ENCODE measurements at places on chromosomes 16 and 17. TPM values are rescaled to one million over a fixed set of nuclear protein-coding genes. Genes with fewer than 3 reads are reported as not detected.
A peak's percentile ranks its signal among the peaks of the same experiment; 100 is the strongest.

CDH8 gene
- total RNA-seq, result 2.1 TPM

RPRML gene
- not detected for total RNA-seq

ERAL1 gene
- total RNA-seq, result 30.0 TPM

ZNF23 gene
- 7.1 TPM for total RNA-seq

KIF2B gene
- not detected for total RNA-seq

DNA sequence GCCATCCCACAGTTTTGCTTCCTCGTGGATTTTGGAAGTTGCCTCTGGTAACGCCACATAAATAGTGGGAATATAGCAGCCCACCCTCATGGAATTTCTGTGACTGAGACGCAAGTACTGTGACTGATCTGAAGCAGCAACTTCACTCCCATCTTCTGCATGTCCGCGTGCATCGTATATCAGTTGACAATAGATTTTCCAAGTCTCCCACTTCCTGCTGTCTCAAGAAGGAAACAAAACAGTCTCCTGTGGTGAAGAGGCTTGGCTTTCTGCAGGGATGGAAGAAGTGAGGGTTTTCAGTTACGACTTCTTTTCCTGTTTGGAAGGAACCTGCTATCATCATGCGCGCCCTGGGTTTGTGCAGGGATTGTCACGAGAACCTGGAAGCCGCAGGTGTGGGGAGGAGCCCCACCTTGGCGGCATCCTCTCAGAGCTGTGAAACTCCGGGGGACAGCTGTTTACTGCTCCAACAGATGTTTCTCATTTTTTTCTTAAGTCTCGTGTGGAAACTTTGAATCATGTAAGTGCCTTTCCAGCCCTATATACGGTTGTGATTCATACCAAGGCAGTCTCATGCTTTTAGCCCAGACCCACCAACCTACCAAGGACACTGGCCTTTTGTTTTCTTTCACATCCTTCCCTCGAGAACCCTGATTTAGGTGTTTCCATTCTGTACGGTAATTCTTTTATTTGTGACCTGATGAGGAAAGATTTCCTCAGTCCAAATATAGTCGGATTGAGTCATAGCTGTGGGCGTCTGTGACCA lies 57.5 kb downstream of the WIPI1 start:
- peak; percentile 65 for DNase-seq

DNA sequence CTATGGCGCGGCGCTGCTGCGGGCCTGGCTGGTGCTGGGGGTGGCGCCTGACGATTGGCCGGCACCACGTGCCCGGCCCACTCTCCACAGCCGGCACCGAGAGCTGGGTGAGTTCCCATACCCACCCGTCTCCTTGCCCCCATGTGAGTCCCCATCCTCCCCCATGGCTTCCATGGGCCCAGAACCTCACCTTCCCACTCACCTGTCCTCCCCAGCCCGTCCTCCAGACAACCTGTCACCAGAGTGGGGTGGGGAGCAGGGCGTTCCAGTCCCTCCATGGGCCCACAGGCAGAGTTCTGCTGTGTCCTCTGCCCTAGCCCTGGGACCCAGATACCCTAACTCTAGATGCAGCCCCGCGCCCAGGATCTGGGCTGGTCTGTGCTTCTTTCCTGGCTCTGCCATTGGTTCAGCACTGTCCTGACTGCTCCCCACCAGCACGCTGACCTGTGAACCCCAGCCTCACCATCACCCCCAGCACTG lies 5.5 kb downstream of the ARMC5 start:
- no peak for DNase-seq

- no peak for DNase-seq
These were observed 3.0 kb downstream of the SSTR5 start for GRCh38 chr16:1075546-1075945.

DNA sequence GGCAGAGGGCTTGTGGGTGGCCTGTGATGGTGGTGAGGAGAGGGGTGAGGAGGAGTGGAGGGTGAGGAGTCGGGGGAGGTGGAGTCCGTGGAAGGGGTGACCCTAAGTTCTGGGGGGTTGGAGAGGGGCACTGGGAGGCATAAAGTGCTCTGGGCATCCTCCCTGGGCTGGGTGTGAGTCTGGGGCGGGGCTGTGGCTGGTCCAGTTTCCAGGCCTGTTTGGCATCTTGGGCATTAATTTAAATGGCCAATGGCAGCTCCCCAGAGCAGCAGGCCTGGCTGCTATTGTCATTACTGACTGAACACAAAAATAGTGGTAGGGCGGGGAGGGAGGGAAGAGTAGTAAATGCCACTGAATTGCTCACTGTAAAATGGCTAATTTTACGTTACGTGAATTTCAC lies 7.7 kb upstream of the ARHGAP23 start:
- DNase-seq, result no peak

- DNase-seq, result no peak
These were observed 47.8 kb upstream of the SCNN1B start for GRCh38 chr16:23254338-23254737.

DNA sequence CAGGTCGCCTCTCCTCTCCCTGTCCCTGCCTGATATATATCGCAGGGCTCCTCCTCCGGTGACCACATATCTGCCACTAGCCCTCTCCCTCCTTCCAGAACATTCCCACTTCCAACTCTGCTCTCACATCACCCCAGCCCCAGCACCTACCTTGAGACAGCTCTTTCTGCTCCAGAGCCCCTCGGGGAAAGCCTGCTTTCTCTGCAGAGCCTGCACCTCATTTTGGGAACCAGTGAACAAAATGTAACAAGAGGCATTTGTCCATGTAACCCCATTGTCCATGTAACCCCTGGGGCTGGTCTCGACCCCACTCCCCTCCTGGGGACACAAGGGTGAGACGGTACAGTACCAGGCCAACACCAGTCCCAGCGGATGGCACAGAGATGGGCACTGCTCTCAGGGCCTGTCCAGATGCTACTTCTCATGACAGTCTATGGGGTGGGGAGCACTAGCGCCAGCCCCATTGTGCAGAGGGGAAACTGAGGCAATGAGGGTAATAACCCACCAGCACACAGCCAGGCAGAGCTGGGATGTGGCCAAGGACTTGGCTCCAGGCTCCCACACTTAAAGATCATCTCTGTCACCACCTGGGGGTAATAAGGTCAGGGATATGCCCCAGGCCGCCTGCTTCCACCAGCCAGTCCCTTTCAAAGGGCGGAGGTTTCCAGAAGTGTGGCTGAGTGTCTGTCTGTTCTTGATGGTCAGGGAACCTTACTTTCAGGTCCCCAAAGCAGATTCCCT lies 42.9 kb downstream of the TBC1D16 start:
- no peak for DNase-seq

GRCh38 chr17:62882284-62882683 lies 74.2 kb upstream of the MARCHF10 start:
- no peak for DNase-seq

DNA sequence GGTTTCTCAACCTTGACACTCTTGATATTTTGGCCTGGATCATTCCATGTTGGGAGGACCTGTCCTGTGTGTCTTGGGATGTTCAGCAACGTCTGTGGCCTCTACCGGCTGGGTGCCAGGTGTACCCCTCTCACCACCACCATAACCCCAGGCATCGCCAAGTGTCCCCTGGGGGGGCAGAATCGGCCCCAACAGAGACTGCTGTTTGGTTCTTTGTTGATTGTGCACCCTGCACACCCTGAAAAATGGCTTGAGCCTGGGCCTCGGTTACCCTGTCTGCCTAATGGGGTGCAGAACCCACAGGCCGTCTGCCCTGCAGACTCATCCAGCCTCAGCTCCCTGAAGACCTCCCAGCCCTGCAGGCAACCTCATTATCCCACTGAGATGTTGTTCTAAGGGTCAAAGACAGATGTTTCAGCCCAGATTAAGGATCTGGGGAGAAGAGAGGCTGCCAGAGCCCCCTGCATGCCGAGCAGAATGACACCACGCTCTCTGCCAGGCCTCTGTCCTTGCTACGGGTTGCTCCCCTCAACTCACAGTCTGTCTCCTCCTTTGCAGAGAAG lies 9.2 kb downstream of the CACNG1 start:
- DNase-seq, result no peak

DNA sequence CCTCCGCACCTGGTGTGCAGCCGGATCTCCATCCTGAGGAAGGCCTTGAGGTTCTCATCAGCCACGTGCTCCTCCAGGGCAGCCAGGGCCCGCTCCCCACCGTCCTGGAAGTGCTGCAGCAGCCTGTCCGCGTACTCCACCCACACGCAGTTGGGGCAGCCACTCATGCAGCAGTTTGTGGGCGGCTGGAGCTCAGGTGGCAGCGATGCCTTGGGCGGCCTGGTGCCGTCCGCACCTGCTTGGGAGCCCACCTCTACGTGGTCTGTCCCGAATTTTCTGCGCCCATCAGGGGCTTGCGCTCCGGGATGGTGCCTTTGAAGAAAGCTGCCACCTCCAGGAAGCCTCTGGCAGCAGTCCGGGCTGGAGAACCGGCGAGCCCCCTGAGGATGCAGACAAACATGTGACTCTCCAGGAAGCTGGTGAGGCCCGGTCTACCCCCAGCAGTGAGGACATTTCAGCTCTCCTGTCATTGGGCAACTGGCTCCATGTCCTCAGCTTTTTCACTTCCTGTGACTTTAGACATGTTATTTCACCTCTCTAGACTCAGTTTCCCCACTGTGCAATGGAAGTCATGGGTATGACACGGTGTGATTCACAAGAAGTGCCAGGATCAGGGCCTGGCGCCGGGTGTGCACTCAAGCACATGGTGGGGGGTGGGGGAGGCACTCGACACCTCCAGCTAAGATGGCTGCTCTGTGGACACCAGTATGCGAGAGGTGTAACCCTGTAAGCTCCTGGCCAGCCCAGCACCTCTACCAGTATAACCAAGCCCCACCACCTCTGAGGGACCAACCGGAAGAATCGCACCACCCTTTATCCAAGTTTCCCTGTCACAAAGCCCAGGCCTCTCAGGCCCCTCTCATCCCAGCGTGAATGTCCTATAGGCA lies 957 bp downstream of the OXLD1 start:
- no peak for DNase-seq
